ENCODE measurements at places on chromosomes 11 and 22. TPM values are rescaled to one million over a fixed set of nuclear protein-coding genes. Genes with fewer than 3 reads are reported as not detected.

Gene KCNC1
- total RNA-seq, result not detected

Gene FLRT1
- 0.44 TPM for total RNA-seq

DNA sequence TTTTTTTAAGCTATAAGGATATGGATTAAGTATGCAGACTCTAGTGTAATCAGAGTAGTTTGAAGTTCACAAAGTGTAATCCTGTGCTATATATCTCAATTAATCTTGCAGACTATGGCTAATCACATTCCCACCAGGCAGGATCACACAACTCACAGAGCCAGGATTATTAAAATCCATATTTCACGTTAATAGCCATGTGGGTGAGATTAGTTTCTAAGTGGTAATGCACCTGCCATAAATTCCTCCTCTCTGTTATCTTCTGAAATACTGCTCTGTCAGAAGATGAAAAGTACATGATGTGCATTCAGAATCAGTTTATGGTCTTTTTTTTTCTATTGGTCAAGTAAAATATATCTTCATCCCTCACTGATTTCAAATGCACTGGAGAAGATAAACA, 686.1 kb downstream of the CNTN5 start:
- H3K4me1 ChIP-seq, result no peaks in the 10 kb centered on the region
- no peak overlapping the region for H3K27ac ChIP-seq

DNA sequence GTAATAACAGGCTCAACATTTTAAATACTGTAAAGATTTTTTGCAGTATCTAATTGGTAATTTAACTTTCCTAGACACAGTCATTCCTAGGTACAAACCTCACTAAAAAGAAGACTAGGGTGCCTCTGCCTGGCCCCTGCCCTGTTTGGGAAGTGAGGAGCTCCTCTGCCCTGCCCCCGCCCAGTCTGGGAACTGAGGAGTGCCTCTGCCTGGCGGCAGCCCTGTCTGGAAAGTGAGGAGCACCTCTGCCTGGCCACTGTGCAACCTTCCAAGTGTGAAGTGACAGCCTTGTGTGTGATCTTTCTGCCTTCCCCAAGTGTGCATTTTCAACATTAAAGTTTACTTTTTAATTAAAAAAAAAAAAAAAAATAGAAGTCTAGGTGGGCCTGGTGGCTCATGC, 4.2 kb downstream of the CHORDC1 start:
- peaks cover 82% of the 10 kb centered on the region for H3K4me1 ChIP-seq
- H3K4me3 ChIP-seq, result no peak overlapping the region
- peak; percentile 26 for DNase-seq
- peaks cover 4% of the 10 kb centered on the region for H3K36me3 ChIP-seq

GRCh38 chr11:102911758-102912481, 37.1 kb upstream of the MMP12 start:
- DNase-seq, result no peak
- H3K27ac ChIP-seq, result no peak overlapping the region
- no peaks in the 10 kb centered on the region for H3K4me1 ChIP-seq
- H3K27me3 ChIP-seq, result no peaks in the 10 kb centered on the region
- H3K4me3 ChIP-seq, result no peak overlapping the region

GRCh38 chr11:64249038-64249437, 2.3 kb upstream of the PLCB3 start:
- no peak overlapping the region for H3K27ac ChIP-seq
- peaks cover 5% of the 10 kb centered on the region for H3K36me3 ChIP-seq
- peaks cover 68% of the 10 kb centered on the region for H3K4me1 ChIP-seq
- DNase-seq, result no peak
- H3K4me3 ChIP-seq, result no peak overlapping the region

- peaks cover 41% of the 10 kb centered on the region for H3K27me3 ChIP-seq
- no peak overlapping the region for H3K27ac ChIP-seq
- DNase-seq, result no peak
- no peaks in the 10 kb centered on the region for H3K4me1 ChIP-seq
- no peak overlapping the region for H3K4me3 ChIP-seq
- H3K36me3 ChIP-seq, result no peaks in the 10 kb centered on the region
Measured at GRCh38 chr22:16989915-16990314, 18.1 kb downstream of the GAB4 start.

DNA sequence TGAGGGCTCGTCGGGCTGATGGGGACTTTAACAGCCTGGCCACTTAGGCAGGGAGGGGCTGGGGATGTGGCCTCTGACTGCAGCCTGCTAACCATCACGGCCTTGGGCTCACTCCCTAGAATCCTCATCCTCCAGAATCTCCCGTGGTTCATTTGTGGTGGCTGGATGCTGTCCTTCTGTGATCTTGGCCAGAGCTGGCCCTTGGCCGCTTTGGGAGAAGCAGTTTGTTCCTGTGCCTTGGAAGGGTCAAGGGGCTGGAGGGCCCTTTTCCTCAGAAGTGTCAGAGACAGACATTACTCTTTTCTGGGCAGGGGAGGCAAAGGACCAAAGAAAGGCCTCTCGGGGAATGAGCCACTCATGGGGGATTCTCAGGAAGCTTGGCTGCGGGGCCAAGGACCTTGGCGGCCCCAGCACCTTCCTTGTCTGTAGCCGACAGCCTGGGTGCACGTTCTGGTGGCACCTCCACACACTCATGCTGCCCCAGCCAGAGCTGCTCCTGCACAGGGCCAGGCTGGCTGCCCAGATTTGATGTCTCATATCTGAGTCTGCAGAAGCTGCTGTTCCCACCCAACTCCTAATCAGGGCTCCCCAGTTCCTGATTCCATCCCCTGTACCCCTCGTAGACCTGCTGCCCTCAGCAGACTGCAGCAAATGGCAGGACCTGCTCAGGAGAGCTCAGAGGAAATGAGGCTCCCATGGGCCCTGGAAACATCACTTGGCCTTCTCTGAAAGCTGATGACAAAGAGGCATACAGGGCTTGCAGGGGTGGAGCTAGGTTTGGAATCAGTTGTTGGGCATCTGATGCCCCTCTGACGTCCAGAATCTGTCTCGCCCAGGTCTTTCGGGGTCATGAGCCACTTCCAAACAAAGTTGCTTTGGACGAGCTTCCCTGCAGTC, 107.7 kb downstream of the CTTN start:
- H3K27ac ChIP-seq, result no peak overlapping the region
- H3K36me3 ChIP-seq, result no peaks in the 10 kb centered on the region
- peak; percentile 6 for DNase-seq
- H3K27me3 ChIP-seq, result peaks cover 39% of the 10 kb centered on the region
